ENCODE measurements at places on chromosomes 13 and 19.

DNA sequence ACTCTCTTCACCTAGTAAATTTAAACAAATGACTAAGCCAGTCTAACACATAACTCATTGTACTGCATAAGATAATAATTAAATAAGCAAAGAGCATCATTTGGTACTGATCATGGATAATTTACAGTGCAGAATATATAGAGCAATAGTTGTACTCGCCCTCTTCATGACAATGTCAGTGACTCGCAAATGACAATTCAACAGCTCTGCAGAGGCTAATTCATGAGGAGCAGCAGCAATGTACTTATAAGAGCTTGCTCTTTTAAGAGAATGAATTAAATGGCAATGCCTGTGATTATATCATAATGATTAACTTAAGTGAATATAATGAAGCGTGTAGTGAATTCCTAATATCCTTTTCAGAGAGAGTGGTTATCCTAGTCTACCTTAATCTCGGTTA is 284.5 kb upstream of the PCDH20 start:
- DNase-seq, result no peak

DNA sequence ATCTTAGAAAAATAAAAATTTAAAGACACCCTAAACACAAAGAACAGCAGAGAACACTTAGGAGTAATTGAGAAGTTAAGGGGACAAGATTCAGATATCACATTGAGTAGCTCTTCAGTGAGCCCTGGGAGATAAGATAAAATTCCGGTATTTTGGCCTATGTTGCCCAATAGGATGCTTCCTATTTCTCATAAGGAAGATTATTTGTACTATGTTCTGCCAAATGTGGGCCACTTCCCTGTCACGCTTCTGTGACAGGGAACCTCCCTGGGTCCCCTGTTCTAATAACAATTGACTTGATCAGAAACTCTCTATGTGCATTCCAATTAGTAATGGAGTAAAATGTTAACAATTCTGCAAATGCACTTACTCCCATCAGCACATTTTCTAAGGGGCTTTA is 310.7 kb downstream of the MYO16 start:
- no peak for DNase-seq

DNA sequence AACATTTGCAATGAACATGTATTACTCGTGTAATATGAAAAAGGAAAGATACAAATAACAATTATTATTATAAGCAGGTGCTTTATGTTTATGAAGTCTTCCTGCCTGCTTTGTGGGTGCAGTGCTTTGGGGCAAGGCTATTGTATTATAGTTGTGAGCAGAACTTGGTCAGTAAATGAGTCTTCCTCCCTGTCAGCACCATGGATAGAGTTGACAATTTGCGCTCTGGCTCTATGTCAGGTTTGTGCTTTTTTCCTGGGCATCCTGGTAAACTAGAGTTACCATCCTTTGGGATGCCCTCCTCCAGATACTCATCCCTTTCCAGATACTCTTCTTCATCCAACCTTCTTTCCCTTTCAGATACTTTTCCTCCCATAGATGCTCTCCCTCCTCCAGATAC is 19.6 kb downstream of the ERICH6B start:
- no peak for DNase-seq

DNA sequence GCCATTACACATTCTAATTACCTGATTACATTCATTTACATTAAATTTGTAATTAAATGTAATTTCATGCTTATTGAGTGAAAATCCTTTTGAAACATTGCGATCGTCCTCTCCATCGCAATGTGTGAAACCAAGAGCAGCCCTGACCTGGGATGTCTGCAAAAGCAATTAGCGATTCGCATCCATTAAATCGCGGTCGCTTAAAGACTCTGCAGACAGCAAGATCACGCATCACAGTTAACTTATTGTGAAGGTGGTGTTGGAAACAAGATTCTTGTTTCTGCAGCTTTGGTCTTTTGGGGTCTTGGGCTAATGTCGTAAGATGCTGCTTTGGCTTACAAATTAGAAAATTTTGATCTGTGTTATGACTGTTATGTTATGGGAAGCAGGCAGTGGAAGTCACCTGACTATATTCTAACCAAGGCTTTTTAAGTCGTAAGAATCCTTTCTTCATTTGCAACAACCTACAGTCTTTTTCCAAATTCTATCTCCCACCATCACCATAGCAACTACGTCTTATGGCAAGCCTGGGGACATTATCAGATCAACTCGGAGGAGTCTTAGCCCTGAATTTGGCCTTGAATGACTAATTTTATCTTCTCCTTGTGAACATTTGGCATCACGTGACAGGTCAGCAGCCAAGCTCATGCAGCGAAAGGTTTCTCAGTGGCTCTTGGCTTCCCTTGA is 142.8 kb upstream of the SOX1 start:
- DNase-seq, result no peak

DNA sequence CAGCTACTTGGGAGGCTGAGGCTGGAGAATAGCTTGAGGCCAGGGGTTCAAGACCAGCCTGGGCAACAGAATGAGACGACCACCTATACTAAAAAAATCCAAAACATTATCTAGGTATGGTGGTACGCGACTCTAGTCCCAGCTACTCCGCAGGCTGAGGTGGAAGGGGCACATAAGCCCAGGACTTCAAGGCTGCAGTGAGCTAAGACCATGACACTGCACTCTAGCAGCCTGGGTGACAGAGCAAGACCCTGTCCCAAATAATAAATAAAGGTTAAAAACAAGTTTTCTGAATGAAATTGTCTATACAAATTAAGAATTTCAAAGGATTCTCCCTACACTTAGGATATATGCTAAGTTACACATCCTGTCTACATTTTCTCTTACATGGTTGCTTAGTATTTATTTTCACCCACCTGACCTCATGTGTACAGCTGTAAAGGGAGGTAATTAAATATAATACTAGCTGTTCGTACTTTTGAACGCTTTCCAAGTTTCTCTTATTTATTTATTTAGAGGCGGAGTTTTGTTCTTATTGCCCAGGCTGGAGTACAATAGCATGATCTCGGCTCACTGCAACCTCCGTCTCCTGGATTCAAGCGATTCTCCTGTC is 1.6 kb downstream of the SLC25A30 start:
- no peak for DNase-seq

- DNase-seq, result no peak
These were observed 99.5 kb downstream of the ZNF675 start for GRCh38 chr19:23587546-23587945.
